ENCODE measurements at places on chromosomes 11 and 22.

DNA sequence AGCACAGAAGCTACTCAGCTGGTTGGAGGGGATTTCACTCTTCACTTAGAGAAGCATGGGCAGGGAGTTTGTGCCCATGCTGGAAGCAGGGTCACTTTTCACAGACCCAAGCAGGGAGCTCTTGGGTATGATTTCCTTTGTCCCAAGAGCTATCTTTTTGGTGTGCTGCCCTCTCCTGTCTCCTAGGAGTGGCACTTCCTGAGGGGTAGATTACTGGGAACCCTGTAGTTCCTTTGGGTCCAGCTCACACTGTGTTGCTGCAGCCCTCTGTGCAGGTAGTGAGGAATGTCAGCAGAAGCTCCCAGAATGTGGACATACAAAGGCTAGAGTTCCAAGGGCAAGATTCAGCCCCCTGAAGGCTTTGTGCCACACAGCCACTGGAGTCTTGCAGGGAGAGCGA lies 537.1 kb upstream of the ANO3 start:
- no peak for DNase-seq

DNA sequence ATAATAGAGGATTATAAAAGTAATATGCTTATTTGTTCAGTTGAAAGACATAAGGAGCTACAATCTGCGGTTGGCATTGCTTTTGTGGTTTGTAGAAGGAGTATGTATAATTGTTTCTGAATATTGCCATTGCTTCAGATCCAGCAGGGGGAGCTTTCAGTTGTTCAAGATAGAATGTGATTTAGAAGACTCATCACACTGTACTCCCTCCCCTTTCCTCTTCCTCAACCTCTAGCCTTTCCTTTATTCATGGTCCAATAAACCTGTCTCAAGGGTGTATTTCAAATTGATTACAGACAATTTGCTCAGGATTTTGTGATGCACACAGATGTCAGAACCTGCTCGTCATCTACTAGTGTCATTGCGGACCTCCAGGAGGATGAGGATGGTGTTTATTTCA lies 9.8 kb downstream of the PRMT3 start:
- DNase-seq: no peak

DNA sequence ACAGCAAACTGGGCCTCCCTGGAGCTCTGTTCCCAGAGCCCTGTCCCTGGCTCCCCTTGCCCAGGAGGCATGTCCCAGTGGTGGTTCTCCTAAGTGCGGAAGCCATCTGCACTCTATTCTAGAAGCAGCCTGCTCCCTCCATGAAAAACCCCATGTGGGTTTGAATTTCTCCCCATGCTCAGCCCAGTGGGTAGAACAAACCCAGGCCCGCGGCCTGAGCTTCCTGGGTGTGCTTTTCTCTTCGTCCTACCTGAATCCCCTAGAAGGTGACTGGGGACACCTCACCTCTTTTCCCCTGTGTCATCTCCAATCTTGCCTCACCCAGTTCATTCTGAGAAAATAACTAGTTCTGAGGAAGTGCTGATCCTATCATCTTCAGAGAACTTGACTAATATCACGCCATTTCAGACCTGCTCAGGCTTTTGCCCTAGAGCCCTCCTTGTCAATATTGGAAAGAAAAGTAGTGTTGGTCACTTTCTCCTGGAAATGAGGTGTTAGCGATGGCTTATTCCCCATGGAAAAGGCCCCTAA lies 15.9 kb downstream of the IL10RA start:
- DNase-seq: no peak

DNA sequence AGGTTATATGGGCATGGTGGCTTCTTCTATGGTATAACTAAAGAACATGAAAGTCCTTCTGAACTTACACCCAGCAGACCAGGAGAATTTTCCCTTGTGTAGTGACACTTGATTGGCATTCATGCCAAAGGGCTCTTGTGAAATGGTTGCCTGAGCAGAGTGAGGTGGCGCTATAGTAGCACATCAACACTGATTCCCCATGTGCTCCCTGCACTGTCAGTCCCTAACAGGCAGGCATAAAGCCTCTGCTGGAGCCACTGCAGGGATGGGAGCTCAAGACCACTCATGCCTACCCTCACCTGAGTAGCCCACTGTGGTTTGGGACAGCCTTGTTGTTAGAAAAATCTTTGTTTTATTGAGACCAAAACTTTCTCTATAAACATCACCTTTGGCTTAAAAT lies 92.6 kb upstream of the LIN7C start:
- DNase-seq: no peak

DNA sequence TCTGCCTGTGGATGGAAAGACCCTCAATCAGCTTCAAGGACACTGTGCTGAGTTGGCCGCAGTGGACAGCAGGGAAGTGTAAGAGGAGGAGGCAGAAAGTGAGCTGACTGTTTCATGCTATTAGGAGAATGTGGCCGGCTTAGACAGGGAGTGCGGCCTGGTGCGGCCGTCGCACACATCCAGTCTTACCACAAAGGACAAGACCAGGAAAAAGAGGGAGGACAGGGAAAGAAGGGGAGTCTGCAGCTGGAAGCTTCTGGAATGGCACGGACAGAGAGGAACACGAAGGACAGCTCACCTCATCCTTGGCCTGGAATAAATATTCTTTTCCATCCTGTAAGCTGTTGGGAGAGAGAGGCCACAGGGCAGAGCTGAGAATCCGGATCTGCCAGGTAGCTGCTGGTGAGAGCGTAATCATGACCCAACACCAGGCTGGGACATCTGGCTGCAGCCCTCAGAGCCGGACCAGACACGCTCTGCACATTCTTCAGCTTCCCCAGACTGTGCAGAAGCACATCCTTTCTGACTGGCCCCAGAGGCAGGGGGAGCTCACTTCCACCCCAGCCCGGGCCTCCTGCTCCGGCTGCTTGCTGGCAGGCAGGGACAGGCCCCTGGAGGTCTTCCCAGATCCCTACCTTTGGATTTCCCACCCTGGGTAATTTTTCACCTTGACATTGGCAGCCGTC lies 8.6 kb upstream of the RBM4B start:
- no peak for DNase-seq

GRCh38 chr11:11876458-11876857 lies 34.7 kb downstream of the USP47 start:
- DNase-seq: no peak

DNA sequence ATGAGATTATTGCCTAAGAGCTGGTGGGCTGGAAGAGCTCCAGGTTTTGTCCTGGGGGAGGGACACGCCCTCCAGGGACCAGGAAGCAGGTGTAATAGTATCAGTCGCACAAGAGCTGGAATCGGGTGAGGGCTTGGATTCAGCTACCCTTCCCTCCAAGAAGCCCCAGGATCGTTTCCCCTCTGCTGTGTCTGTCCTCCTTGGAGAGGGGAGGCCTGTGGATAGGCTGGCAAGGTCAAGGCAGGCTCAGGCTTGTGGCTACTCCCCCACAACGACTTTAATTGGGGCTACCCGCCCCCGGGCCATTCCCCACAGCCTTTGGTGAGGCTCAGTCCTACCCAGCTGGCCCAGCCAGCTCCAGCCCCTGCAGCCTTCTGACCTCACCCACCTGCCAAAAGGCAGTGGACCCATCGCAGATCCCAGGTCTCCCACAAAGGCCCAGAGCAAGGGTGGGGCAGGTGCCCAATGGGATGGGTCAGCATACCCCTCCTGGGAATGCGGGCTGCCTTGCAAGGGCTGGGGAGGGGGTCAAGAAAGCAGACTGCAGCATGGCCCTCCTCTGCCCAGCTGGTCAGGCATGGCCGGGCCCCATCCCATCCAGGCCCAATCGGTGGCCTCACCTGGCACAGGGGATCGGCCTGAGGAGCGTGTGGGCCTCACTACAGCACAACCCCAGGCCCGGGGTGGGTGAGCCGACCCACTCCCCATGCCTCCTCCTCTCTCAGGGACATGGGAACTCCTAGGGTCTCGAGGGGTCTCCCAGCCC lies 1.0 kb downstream of the CTSD start:
- DNase-seq: no peak

- no peak for DNase-seq
These were observed 1794.1 kb upstream of the RAG2 start for GRCh38 chr11:38392176-38392575.

GRCh38 chr11:133908827-133909226 lies 47.9 kb downstream of the IGSF9B start:
- DNase-seq: no peak

DNA sequence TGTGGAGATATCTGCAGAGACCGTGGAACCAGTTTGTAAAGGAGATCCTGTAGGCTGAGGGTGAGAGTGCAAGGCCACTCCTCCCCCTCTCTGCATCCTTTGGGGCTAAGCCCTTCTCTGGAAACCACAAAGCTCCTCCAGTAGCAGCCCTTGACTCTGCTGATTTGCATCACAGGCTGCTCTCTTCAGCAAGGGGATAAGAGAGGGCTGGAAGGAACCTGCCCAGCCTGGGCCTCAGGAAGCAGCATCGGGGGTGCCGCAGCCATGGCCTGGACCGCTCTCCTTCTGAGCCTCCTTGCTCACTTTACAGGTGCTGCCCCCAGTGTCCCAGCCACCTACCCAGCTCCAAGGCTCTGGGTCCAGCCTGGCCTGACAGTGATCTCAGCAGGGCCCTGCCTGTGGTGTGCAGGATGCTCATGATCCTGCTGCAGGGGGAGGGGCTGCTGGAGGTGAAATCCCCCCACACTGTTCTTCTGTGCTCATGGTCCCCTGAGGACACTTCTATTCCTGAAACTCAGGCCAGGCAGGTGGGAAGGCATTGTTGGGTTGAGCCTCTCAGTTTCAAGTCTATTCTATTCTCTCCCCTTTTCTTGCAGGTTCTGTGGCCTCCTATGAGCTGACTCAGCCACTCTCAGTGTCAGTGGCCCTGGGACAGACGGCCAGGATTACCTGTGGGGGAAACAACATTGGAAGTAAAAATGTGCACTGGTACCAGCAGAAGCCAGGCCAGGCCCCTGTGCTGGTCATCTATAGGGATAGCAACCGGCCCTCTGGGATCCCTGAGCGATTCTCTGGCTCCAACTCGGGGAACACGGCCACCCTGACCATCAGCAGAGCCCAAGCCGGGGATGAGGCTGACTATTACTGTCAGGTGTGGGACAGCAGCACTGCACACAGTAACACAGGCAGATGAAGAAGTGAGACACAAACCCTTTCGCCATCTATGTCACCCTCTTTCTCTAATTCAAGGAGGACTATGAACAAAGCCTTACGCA lies 68.5 kb upstream of the IGLL5 start:
- DNase-seq: no peak

DNA sequence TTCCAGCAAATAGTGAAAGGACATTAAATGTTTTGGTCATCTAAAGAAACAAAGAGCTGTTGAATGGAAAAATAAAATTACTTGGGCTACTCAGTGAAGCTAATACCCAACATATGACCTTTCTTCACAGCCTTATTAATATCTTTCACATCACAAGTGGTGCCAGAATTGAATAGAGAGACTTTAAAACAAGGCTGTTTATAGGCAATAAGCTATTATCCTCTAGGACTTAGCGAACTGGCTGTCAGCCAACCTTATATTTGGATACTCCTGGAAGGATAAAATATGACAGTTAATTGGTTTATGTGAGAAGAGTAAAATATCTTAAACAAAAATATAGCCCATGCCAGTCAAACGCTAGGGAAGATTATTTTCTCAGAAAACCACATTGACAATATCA lies 225.5 kb upstream of the BLID start:
- DNase-seq: no peak

DNA sequence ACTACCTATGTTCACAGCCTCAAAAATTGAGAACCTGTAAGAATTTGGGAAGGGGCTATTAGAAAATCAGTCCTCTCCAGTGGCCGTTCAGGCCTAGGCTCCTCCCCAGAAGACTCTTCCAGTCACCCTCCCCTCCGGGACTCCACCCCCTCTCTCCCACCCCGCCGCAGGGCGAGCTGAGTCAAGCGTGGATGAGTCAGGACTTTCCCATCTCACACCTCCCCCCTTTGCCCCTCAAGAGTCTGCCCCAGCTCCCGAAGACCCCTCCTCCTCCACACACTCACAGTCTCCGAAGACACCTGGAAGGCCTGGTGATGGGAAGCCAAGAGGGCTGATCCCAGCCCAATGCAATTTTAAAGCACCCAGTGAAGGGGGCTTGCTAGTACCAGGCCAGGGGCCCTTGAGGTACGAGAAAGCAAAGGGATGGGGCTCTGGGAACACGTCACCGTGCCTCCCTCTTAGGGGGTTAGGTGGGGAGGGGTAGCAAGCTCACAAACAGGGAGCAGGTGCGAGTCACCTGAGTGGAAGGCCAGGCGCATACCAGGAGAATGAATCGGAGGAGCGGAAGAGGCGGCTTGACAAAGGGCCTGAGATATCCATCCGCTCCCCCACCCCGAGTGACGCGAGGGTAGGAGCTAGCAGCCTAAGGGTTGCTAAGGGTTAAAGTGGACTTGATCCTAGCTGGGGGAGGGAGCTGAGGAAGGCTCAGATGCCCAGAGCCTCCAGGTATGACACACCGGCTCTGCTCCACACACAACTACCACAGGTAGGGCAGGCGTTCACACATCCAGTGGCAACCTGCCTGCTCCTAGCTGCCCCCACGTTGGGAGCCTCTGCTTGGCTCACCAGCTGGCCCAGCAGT lies 13.6 kb downstream of the BCL9L start:
- no peak for DNase-seq

DNA sequence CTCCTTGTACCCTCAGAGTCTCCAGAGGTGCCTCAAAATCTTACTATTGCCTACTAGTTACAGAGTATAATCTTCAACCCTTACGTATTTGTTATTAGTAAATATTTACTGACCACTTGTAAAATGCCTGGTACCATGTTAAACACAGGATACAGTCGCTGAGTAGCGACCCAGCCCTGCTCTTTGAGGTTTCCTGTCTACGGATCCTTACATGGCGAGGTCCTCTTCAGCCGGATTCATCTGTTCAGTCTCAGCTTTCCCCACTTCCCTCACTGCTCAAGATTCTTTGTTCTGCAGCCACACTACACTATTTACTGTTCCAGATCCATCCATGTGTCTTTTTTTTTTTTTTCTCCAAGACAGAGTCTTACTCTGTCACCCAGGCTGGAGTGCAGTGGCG lies 13.2 kb upstream of the TTC36 start:
- no peak for DNase-seq

GRCh38 chr11:64581057-64581523 lies 9.9 kb upstream of the SLC22A12 start:
- DNase-seq: no peak

DNA sequence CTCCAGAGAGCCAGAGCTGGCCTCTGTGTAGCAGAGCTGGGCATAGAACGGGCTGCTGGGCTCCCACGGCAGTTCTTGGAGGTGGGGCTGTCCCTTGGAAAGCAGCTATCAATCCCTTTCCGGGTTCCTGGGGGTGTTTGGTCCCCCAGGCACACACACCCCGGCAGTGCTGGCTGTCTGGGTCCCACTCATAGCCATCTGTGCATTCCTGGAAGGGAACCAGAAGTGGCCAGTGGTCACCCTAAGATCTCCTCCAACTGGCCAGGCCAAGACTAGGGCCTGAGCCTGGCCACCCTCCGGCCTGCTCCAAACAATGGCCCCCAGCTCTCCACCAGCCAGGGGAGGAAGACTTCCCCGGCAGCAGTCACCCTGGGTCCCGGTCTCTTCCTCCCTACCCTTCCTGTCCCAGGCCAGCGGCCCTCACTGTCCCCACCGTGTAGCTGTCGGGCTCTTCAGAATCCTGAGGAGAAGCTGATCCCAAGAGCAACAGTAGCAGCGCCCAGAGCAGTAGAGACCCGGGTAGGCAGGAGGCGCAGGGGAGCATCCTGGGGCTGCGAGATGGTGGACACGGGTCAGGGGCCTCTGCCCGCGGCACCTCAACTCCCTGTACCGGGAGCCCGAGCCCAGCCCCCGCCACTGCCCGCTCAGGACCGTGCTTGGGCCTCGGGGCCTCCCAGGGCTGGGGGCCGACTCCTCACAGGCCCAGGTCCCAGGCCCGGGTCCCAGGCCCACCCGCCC lies 620 bp downstream of the EFEMP2 start:
- no peak for DNase-seq
